Cerebellum (tissue), 4 donors: ENCODE measurements at places on chromosomes 11 and 22.
A peak's percentile ranks its signal among the peaks of the same experiment; 100 is the strongest.

- peak; percentile 64 for DNase-seq
These were observed 3.4 kb downstream of the CEND1 start for GRCh38 chr11:786235-787083.

DNA sequence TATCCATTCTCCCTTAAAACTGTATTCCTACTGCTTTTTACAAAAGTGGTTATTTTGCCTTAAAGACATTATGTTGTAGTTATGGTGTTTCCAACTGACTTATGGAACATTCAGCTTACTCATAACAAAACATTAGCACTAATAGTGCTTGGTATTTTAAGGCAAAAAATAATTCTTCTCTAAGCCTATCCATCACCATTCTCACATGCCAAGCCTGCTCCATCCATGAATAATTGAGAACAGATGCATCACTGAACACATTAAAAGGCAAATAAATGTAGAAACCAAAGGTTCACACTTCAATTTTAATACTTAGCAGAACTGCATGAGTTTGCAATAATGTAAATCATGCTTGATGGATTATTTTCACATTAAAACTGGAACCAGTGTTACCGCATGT is 42.3 kb upstream of the DDI1 start:
- DNase-seq: no peak

- no peak for DNase-seq
These were observed 15.7 kb downstream of the GLB1L2 start for GRCh38 chr11:134347441-134347840.

GRCh38 chr22:32781695-32782094 is 19.8 kb upstream of the TIMP3 start:
- no peak for DNase-seq

GRCh38 chr22:44837481-44837880 is 85.1 kb downstream of the ARHGAP8 start:
- no peak for DNase-seq

- peak; percentile 86 for DNase-seq
These were observed 195.3 kb downstream of the BRD1 start for GRCh38 chr22:49632199-49633009.

DNA sequence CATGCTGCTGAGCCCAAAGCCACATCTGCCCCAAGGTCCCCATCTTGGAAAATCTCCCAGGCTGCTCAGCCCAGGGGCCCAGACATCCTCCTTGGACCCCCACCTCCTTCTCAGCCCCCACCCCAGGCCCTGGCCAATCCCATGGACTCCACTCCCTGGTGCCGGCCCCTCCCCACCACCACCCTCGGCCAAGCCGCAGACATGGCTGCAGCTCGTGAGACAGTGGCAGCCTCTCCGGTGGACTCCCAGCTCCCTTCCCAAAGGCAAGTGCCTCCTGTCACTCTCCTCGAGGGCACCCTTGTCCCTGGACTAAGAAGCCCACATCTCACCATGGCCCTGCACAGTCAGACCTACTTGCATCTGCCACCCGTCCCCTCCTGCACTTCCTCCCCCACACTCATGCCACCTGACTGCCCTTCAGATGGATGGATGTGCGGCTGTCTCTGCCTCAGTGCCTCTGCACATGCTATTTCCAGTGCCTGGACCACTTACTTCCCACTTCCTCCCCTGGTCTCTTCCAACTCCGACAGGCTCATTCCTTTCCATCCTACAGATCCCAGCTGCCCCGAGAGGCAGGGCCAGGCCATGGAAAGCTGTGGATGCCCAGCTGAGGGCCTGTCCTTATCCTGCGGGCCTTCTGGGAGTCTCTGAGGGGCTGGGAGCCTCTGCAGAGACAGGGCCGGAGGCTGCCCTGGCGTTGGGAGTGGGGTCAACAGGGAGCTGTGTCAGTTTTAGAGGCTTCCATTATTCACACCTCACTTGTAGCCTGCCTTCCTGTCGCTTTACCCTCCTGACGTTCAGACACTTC is 25.5 kb upstream of the RFPL3 start:
- no peak for DNase-seq

GRCh38 chr11:94577841-94578240 is 10.7 kb downstream of the PIWIL4 start:
- no peak for DNase-seq

DNA sequence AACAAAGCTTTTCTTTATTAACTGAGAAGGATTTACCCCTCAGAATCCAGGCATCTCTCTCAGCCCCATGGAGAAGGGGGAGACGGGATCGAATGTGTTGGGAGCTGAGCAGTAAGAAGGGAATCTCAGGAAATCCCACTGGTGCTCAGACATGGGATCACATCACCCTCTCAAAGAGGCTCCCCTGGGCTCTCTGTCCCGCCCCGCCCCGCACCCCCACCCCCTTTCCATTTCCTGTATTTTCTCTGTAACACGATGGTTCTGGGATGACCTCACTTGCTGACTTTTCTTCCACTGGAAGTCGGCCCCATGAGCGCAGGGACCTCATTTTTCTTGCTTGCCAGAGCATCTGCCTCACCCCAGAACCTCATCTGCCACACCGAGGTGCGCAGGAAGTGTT is 100.0 kb downstream of the RPS6KA4 start:
- DNase-seq: no peak

- DNase-seq: no peak
These were observed 34.0 kb downstream of the TTC17 start for GRCh38 chr11:43392713-43393112.
